HS-5 (cell line): ENCODE measurements at places on chromosomes 7 and 10.

GRCh38 chr7:14606101-14606500 lies 296.4 kb downstream of the DGKB start:
- DNase-seq, result no peak

GRCh38 chr7:77242068-77242467 lies 42.4 kb upstream of the FGL2 start:
- DNase-seq, result no peak

GRCh38 chr7:65397730-65398142 lies 24.1 kb downstream of the ZNF92 start:
- no peak for DNase-seq

GRCh38 chr10:11148142-11149028 lies 130.7 kb downstream of the CELF2 start:
- DNase-seq, result no peak

DNA sequence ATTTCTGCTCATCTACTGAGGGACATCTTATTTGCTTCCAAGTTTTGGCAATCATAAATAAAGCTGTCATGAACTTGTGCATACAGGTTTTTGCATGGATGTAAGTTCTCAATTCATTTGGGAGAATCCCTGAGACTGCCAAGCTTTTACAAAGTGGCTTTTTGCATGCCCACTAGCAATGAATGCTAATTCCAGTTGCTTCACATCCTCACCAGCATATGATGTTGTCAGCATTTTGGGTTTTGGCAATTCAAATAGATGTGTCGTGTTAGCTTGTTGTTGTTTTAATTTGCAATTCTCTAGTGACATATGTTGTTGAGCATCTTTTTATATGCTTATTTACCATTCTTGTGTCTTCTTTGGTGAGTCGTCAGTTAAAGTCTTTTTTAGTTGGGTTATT lies 57.2 kb downstream of the RAB18 start:
- DNase-seq, result no peak

DNA sequence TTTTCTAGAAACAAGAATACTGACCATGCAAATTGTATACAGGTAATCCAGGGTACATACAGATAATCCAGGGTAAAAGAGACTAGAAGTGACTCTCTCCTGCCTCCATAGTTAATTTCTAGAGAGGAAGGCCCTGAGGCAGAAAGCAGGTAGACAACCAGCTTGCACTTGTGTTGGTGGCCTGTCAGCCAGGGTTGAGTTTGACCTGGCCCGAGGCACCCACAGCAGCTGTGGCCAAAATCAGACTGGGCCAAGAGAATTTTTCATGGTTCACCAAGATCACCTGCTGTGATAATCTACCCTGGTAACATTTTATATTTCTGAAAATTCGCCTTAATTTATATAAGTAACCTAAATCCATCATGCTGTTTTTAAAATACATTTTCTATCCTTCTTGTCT lies 386.5 kb upstream of the ETV1 start:
- no peak for DNase-seq

GRCh38 chr7:156819733-156820295 lies 73.2 kb downstream of the LMBR1 start:
- DNase-seq, result no peak

- no peak for DNase-seq
These were observed 62.1 kb downstream of the OR13A1 start for GRCh38 chr10:45253183-45253914.

GRCh38 chr10:79181698-79182521 lies 113.1 kb downstream of the ZMIZ1 start:
- no peak for DNase-seq

DNA sequence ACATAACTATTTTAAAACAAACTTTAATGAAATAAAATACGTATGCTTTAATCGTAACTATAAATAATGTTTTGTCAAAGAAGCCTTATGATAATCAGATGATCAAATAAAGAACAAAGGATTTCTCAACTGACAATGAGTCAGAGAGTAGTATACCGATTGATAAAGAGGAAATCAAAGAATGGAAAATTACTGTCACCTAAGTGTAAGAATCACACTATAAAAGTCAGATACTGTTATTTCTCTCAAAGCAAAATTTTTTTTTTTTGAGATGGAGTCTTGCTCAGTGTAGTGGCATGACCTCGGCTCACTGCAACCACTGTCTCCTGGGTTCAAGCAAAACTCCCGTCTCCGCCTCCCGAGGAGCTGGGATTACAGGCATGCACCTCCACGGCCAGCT lies 18.8 kb downstream of the DNAJC2 start:
- no peak for DNase-seq

DNA sequence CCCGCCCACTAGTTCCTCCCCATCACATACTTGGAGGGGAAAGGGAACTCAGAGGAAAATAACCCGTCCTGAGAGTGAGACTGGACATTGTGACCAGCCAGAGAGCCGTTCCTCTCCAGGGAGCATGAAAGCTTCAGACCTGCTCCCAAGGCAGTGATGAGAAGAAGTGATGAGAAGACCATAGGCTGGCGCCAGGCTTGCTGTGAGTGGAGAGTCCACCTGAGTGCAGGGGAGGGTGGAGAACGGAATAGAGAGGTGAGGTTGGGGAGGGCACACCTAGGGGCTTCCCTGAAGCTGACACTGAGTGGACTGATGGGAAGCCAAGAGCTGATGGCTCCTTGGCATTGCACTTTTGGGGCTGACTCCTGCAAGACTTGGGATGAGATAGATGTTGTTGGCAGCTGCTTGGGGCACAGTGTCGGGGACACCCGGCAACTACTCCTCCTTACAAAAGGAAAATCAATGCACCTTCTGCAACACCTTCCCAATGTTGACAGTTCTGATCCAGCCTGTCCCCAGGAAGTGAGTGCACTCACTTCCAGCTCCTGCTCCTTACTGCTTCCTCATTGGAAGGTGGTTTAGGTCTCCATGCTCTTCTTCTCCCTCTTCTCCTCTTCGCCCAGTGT lies 79.4 kb downstream of the EMX2 start:
- DNase-seq, result no peak

GRCh38 chr7:152351168-152351567 lies 84.6 kb downstream of the KMT2C start:
- DNase-seq, result no peak

DNA sequence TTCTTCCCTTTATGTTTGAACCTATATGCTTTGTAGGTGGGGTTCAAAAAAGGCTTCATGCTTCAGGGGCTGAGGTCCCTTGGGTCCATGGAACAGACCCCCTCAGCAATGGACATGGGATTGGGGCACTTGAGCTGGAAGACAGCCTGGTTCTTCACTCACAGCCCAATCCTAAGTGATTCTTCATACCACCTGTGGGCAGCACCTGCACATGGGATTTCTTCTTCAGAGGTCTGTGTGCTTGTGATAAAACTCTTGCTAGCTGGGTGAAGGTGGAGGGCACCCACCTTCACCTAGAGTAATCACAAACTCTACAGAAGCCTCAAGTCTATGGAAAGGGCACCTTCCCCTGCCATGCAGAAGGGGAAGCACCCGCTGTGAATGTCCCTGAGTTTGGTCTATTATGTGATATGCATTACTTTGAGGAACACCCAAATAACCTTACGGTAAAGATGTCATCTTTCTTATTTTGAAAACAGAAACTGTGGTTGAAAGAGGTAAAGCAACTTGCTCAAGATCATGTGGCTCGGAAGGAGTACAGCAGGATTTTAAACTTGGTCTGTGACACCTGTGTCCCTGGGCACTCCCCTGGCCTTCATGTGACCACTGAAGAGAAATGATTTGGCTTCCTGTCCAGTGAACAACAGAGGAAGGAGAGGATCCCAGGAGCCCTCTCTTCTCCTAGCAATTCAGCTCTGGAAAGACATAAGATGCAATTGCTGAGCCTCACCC lies 469.5 kb upstream of the ZMIZ1 start:
- DNase-seq, result no peak

DNA sequence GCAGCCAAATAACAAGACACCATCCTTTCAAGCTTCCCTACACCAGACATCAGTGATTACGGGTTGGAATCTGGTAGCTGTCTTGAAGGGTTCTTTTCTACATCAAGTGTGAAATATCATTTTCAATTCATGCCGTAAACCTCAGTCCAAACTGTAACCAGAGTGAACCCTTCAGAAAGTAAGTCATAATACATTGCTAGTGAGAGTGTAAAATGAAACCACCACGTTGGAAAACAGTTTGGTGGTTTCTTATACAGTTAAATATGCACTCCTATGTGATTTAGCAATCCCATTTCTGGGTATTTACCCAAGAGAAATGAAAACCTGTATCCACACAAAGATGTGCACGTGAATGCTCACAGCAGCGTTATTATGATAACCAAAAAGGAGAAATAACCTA lies 25.6 kb upstream of the ZC3HAV1L start:
- no peak for DNase-seq

GRCh38 chr7:82595176-82595575 lies 151.6 kb upstream of the CACNA2D1 start:
- DNase-seq, result no peak

GRCh38 chr10:75245354-75246250 lies 9.8 kb upstream of the COMTD1 start:
- DNase-seq, result no peak

GRCh38 chr7:133230591-133231194 lies 22.2 kb upstream of the EXOC4 start:
- DNase-seq, result no peak

- DNase-seq, result no peak
These were observed 263.4 kb downstream of the INHBA start for GRCh38 chr7:41439515-41439879.

GRCh38 chr10:100987685-100988049 lies 324 bp downstream of the TWNK start:
- DNase-seq, result no peak

DNA sequence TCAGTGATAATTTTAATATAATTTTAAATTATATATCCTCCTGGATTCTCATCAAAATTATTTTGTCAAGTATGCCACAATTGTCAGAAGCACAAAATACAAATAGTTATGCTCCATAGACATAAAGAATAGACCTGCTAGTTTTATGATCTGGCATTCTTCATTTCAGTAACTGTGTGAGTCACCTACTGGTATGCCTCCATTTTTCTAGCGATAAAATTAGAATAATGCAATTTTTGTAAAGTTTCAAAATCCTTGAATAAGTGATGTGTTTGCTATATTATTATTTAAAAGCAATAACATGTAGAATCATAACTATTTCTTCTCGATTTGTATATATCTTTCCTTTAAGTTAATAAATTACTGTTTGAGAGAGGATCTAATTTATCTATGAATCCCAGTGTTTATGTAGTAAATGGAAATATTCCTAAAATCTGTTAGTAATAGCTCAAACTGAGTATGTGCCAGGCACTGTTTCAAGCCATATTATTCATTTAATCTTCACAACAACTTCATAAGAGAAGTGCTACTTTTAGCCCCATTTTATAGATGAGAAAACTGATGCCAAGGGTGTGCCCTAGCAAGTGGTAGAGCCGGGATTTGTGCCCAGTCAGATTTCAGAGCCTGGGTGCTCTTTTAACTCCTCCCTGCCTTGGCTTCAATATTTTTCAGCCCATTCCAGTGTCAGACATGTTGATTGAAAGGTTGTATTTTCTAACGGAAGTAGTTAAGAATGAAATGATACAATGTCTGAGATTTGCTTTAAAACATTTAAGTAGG lies 38.4 kb downstream of the NET1 start:
- no peak for DNase-seq

DNA sequence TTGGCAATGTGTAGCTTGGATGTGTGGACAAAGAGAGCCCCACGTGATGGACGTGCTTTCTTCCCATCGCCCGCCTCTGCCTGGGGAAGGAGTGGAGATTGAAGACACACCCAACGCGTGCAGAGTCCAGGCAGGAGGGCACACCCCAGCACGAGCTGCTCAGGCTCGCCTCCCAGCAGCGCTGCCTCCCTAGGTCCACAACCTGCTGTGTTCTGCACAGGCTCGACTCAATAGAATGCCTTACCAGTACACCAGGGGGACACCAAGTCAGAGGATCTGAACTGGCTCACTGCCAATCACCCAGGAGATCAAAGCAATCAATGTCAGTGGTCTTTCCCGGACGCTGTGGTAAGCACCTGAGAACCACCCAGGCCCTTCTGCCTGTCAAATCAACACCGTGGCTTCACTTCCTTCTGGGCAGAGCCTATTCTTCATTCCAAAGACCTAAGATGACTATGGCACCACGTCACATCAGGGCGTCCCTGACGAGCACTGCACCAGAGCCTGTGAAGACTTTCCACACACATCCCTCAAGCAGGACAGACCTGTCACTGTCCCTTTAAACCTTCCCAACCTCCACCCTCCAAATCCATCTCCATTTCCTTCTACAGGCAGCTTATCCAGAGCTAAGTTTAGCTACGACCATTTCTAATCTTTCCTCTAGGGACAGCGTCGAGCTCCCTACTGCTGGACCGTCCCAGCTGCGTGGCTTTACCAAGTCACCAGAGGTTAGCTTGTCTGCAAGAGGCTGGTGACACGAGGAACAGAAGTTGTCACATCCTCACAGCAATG lies 72.3 kb downstream of the AMZ1 start:
- DNase-seq, result no peak
